ENCODE measurements at places on chromosomes 3 and 15. TPM values are rescaled to one million over a fixed set of nuclear protein-coding genes. Genes with fewer than 3 reads are reported as not detected.

DNA sequence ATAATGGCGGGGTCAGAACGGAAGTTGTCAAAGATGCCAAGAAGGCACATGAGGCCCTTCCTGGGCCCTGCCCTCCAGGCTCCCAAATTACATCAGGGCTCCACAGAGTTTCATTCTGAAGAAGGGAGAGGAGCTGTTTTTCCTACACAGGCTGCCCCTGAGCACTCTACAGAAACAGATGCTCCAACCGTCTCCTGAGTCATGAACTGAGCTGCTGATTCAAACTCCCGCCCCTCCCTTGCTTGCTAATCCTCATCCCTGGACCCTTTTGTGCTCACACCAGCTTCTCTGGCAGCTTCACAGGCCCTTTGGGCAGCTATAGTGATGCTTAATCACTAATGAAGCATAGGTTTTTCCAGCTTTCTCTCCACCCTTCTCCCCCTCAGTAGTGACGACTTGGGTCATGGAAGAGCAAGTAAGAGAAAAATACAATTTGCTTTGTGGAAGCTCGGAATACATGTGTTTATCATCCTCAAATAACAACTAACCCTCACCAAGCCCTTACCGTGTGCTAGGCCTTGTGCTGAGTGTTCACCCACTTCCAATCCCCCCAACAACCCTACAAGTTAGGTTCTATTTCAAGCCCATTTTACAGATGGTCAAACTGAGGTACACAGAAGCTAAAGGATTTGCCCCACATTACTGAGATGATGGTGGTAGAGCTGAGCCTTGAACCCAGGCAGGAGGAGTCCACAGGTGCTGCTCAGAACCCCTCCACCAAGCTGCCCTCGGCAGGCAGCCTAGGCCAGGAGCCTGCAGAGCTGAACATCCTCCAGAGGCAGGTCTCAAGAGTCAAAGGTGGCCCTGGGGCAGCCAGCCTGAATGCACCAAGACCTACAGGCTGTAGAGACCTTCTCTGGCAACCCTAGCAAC is 21.9 kb downstream of the MEGF11 start:
- peaks cover 40% of the 10 kb centered on the region for H3K27me3 ChIP-seq
- H3K36me3 ChIP-seq: no peaks in the 10 kb centered on the region
- DNase-seq: no peak
- H3K4me3 ChIP-seq: no peak overlapping the region

Gene GPR149
- total RNA-seq: not detected

- H3K27me3 ChIP-seq: peaks cover 19% of the 10 kb centered on the region
- no peak for DNase-seq
- peak overlapping the region; percentile 30 for H3K4me3 ChIP-seq
Measured at GRCh38 chr3:194058189-194058571, 77.8 kb upstream of the HES1 start.

- H3K27ac ChIP-seq: no peak overlapping the region
- H3K4me1 ChIP-seq: no peaks in the 10 kb centered on the region
- no peak overlapping the region for H3K4me3 ChIP-seq
- peaks cover 13% of the 10 kb centered on the region for H3K36me3 ChIP-seq
- no peak for DNase-seq
Measured at GRCh38 chr15:66484539-66485112, 12.9 kb downstream of the SNAPC5 start.

DNA sequence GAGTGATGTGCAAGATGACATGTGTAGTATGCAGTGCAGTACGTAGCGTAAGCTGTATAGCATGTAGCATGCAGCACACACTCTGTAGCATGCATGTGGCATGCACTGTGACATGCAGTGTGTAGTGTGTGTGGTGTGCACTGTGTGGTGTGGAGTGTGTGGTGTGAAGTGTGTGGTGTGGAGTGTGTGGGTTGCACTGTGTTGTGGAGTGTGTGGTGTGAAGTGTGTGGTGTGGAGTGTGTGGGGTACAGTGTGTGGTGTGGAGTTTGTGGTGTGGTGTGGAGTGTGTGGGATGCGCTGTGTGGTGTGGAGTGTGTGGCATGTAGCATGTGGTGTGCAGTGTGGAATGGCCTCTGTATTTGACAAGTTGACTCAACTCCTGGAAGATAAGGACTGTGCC is 39.2 kb downstream of the ROPN1B start:
- H3K27me3 ChIP-seq: no peaks in the 10 kb centered on the region
- peaks cover 3% of the 10 kb centered on the region for H3K4me1 ChIP-seq
- H3K27ac ChIP-seq: no peak overlapping the region
- no peak for DNase-seq
- no peak overlapping the region for H3K4me3 ChIP-seq

Gene LRTM1
- not detected for total RNA-seq

GRCh38 chr3:54994111-54994513 is 66.3 kb upstream of the LRTM1 start:
- no peak overlapping the region for H3K4me3 ChIP-seq
- no peaks in the 10 kb centered on the region for H3K36me3 ChIP-seq
- no peak overlapping the region for H3K27ac ChIP-seq

DNA sequence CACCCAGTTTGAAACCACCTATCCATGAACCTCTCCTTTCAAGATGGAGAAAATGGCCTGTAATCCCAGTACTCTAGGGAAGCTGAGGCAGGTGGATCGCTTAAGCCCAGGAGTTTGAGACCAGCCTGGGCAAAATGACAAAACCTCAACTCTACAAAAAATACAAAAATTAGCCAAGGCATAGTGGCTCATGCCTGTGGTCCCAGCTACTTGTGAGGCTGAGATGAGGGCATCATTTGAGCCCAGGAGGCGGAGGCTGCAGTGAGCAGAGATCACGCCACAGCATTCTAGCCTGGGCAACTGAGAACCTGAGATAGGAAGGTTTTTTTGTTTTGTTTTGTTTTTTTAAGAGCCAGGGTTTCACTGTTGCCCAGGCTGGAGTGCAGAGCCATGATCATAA is 5.4 kb downstream of the TKT start:
- DNase-seq: no peak
- H3K27ac ChIP-seq: peak overlapping the region; percentile 93
- peaks cover 70% of the 10 kb centered on the region for H3K4me1 ChIP-seq
- peaks cover 20% of the 10 kb centered on the region for H3K36me3 ChIP-seq
- no peaks in the 10 kb centered on the region for H3K27me3 ChIP-seq
- peak overlapping the region; percentile 90 for H3K4me3 ChIP-seq

Gene INKA1
- total RNA-seq: 5.1 TPM

- no peaks in the 10 kb centered on the region for H3K27me3 ChIP-seq
- no peaks in the 10 kb centered on the region for H3K4me1 ChIP-seq
- H3K27ac ChIP-seq: no peak overlapping the region
- no peak for DNase-seq
Measured at GRCh38 chr15:91431041-91431715, 331.1 kb downstream of the SV2B start.

- H3K27ac ChIP-seq: no peak overlapping the region
- H3K36me3 ChIP-seq: no peaks in the 10 kb centered on the region
- no peak overlapping the region for H3K4me3 ChIP-seq
- DNase-seq: no peak
Measured at GRCh38 chr3:13829311-13829710, 50.6 kb downstream of the WNT7A start.

Gene TNFAIP8L3
- 0.35 TPM for total RNA-seq

- no peaks in the 10 kb centered on the region for H3K36me3 ChIP-seq
- H3K4me3 ChIP-seq: no peak overlapping the region
- H3K27ac ChIP-seq: peak overlapping the region; percentile 64
- no peaks in the 10 kb centered on the region for H3K27me3 ChIP-seq
Measured at GRCh38 chr3:170506556-170506955, 79.3 kb downstream of the SLC7A14 start.

- DNase-seq: no peak
- peaks cover 19% of the 10 kb centered on the region for H3K27me3 ChIP-seq
- no peak overlapping the region for H3K27ac ChIP-seq
- H3K4me1 ChIP-seq: no peaks in the 10 kb centered on the region
- H3K36me3 ChIP-seq: no peaks in the 10 kb centered on the region
Measured at GRCh38 chr15:50813865-50814264, 48.4 kb upstream of the SPPL2A start.

Gene PIGZ
- total RNA-seq: 7.9 TPM

Gene PAQR9
- total RNA-seq: not detected

- H3K27me3 ChIP-seq: no peaks in the 10 kb centered on the region
- no peak for DNase-seq
- H3K4me1 ChIP-seq: no peaks in the 10 kb centered on the region
- H3K27ac ChIP-seq: no peak overlapping the region
- no peak overlapping the region for H3K4me3 ChIP-seq
Measured at GRCh38 chr15:56877255-56877970, 41.0 kb upstream of the TCF12 start.

Gene CCR5
- total RNA-seq: not detected

Gene GNAT1
- total RNA-seq: not detected

DNA sequence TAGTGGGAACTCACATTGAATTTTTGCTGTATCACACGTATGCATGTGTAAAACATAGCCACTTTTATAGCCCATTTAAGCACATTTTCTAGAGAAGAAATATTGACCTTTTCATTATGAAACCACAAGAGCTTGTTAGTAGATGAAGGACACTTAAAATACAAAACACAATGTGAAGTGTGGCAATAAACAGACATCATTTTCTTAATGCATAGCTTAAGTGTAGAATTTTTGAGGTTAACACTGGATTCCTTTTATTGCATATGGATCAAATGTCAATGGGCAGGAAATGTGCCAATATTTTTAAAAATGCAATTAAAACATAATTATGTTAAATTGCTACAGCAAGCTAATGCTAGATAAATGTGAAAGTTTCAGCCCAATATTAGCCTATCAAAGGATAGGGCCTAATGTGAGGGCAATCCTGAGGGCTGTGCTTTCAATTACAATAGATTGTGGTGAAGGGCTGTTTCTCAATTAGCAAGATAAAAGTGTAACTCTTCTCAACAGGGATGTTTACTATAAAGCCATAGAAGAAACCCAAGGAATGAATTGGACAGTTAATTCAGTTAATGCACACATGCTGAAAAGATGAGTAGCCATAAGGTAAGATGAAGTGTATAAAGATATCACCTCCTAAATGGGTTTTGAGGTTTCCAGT is 489.0 kb upstream of the CDIN1 start:
- DNase-seq: no peak
- H3K4me3 ChIP-seq: no peak overlapping the region
- H3K27ac ChIP-seq: no peak overlapping the region
- peaks cover 3% of the 10 kb centered on the region for H3K4me1 ChIP-seq
- H3K27me3 ChIP-seq: no peaks in the 10 kb centered on the region
- H3K36me3 ChIP-seq: peaks cover 2% of the 10 kb centered on the region

DNA sequence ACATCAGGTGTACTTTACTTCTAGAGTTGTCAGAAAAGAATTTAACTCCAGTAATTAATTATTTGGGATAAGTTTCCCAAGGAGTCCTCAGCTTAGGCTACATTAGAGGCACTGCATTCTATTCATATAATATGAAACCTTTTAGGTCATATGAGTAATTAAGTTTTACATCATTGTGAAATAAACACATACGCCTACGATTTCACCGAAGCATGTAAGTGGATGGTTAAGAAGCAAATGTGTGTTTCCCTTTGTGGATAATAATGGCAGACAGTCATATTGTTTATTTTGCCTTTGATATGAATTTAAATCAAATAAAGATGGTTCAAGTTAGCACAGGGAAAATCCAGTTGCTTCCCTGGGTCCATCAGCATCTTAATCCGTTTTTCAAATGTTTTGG is 535.9 kb upstream of the ATP11B start:
- H3K27me3 ChIP-seq: peaks cover 31% of the 10 kb centered on the region
- H3K4me3 ChIP-seq: no peak overlapping the region
- H3K36me3 ChIP-seq: no peaks in the 10 kb centered on the region
- no peak overlapping the region for H3K27ac ChIP-seq

DNA sequence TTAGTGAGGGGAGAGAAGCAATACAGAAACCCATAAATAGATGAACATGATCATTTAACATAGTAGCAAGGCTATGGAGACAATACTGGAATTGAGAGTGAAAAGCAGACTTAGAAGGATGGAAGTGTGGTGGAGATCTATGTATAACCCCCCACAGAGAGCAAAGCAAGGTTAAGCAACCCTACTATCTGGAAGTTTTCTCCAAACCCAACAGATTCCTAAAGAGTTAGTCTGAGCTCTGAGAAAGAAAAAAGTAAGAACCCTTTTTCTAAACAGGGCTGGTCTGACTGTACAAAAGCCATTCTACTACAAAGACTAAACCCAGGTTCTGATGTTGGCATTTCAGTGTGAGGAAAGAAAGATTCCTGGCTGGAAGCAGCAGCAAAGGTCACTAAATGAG is 153.2 kb downstream of the WNT5A start:
- no peaks in the 10 kb centered on the region for H3K36me3 ChIP-seq
- no peak overlapping the region for H3K4me3 ChIP-seq
- peaks cover 32% of the 10 kb centered on the region for H3K4me1 ChIP-seq
- H3K27ac ChIP-seq: no peak overlapping the region

DNA sequence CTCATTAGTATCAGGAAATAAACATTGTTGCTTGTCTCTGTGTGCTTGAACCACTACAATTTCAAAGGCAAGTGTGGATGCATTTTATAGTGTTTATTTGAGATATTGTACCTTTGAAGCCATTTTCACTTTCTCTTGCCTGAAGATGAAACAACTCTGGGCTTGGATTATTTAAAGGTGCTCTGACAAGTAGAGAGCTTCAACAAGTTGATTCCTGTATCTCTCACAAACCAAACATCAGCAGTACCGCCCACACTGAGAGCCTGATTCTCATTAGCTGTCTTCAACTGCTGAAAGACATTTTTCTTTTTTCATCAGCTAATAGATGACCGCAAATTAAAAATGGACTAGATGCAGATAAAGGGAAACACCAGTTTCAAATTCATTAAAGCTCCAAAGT is 806 bp upstream of the CERS3 start:
- H3K36me3 ChIP-seq: no peaks in the 10 kb centered on the region
- DNase-seq: no peak
- no peak overlapping the region for H3K4me3 ChIP-seq

GRCh38 chr3:65523878-65524277 is 514.8 kb downstream of the MAGI1 start:
- H3K36me3 ChIP-seq: no peaks in the 10 kb centered on the region
- no peak overlapping the region for H3K4me3 ChIP-seq
- H3K4me1 ChIP-seq: peaks cover 3% of the 10 kb centered on the region
- H3K27ac ChIP-seq: no peak overlapping the region

GRCh38 chr15:23646165-23647000 is 1.3 kb downstream of the MAGEL2 start:
- H3K27ac ChIP-seq: no peak overlapping the region
- peak overlapping the region; percentile 54 for H3K4me3 ChIP-seq
- no peaks in the 10 kb centered on the region for H3K36me3 ChIP-seq
- H3K27me3 ChIP-seq: peaks cover 6% of the 10 kb centered on the region

DNA sequence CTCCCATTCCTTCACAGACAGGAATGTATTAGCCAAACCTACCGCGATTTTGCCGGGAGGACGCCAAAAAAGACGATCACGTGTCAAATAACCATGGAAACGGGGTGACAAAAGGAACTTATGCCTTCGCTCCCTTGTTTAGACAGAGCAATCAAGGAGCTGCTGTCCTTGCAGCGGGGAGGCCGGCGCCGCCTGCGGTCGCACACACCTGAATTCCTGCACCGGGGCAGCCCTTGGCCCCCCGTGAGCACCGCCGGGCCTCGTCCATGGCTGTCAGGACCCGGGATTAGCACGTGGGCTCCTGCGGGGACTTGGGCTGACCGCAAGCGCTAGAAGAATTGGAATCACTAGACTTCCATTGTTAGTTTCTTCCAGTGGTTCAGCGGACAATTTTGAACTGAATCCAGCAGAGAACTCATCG is 193.1 kb downstream of the SHQ1 start:
- H3K27me3 ChIP-seq: peaks cover 12% of the 10 kb centered on the region
- H3K36me3 ChIP-seq: no peaks in the 10 kb centered on the region
- no peak overlapping the region for H3K4me3 ChIP-seq
- H3K4me1 ChIP-seq: peaks cover 14% of the 10 kb centered on the region
- H3K27ac ChIP-seq: no peak overlapping the region
- no peak for DNase-seq

- no peak for DNase-seq
- H3K4me1 ChIP-seq: no peaks in the 10 kb centered on the region
- H3K36me3 ChIP-seq: no peaks in the 10 kb centered on the region
- H3K27ac ChIP-seq: no peak overlapping the region
Measured at GRCh38 chr15:82894971-82895520, 57.5 kb downstream of the HOMER2 start.

Gene LDHAL6B
- not detected for total RNA-seq
